ENCODE measurements at places on chromosomes 4 and X.

DNA sequence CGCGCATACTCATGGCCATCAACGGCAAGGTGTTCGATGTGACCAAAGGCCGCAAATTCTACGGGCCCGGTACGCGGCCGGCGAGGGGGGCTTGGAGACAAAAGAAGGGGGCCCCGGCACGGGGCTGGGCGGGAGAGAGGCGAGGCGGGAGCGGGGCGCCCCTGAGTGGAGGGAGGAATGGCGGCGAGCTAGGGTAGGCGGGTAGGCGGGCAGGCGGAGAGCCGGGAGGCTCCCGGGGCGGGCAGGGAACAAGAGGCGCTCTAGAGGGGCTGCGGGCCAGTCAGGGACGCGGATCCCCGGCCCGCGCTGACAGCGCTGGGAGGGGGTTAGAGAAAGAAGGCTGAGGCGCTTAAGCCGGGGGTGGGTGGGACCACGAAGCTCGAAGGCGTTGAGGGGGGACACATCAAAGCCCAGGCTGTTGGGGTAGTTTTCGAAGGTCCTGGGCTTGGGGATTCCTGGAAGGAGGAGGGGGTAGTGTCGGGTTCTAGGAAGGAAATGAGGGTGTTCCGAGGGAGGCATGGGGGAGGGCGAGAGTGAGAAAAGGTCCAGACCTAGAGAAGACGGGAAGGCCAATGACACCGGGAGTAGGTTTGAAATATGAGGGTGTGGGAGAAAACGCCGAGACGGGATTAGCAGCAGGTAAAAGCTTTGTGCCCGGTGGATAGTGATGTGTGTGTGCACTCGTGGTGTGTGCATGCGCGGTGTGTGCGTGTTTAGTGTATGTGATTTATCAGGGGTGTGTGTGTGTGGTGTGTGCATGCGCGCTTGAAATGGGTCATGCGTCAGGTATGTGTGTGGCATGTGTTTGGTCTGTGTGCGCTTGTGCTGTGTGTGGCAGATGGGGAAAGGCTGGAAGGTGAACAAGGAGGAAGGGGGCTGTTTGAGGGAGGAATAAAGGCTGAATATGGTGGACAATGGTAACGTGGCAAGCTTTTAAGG is 807 bp downstream of the PGRMC1 start:
- no peak for DNase-seq

- DNase-seq, result peak; percentile 32
Observed at GRCh38 chrX:9530848-9531274, 66.0 kb downstream of the TBL1X start.

GRCh38 chr4:703336-704197 is 2.1 kb upstream of the PCGF3 start:
- DNase-seq, result no peak

DNA sequence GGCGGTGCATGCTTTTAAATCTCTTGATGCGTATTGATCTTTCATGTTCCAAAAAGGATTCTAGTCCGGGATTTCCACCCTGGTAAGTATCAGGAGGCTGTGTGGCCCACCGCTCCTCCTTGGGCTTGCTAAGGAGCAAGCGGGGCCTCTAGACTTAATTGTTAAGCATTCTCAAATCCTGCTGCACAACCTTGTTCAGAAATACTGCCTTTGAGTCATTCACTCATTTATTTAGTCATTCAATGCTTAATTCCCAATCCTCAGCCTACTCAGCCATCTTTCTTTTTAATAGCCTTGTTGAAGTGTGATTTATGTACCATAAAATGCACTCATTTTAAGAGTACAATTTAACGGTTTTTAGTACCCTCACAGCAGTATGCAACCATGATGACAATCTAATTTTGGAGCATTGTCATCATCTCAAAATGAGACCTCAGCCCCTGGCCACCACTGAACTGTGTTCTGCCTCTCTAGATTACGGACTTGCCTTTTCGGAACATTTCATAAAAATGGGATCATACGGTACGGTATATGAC is 15.6 kb upstream of the SLC2A9 start:
- no peak for DNase-seq

GRCh38 chrX:1767026-1767425 is 152.2 kb downstream of the ASMT start:
- no peak for DNase-seq

Data from omental fat pad (tissue), 4 donors.